Nasal cavity respiratory epithelium epithelial cell of viscerocranial mucosa (primary cell): ENCODE measurements at places on chromosomes 13 and 19. TPM values are rescaled to one million over a fixed set of nuclear protein-coding genes. Genes with fewer than 3 reads are reported as not detected.

The HCST gene
- total RNA-seq, result 0.14 TPM in 1 of 2 replicates, not detected in the other

The FFAR2 gene
- total RNA-seq, result not detected in 2 replicates

The CARD8 gene
- 3.8 and 8.8 TPM in 2 replicates for total RNA-seq

The FBL gene
- total RNA-seq, result 140 and 218 TPM in 2 replicates

The CRB3 gene
- total RNA-seq, result 34.7 and 79.3 TPM in 2 replicates

The ANGPTL4 gene
- total RNA-seq, result 3.4 and 5.9 TPM in 2 replicates

The HIF3A gene
- 0.71 TPM in 1 of 2 replicates, not detected in the other for total RNA-seq

The KBTBD6 gene
- total RNA-seq, result 6.8 and 10.2 TPM in 2 replicates

The PHLDB3 gene
- 20.8 and 31.5 TPM in 2 replicates for total RNA-seq

The C19orf73 gene
- 1.7 and 2.7 TPM in 2 replicates for total RNA-seq

The ZNF160 gene
- total RNA-seq, result 15.4 and 39.6 TPM in 2 replicates

The LGALS14 gene
- total RNA-seq, result not detected in 2 replicates

The ZIC2 gene
- total RNA-seq, result not detected in 2 replicates

The NKG7 gene
- total RNA-seq, result not detected in 2 replicates

The ZIC5 gene
- total RNA-seq, result not detected in 2 replicates

The MATK gene
- under 0.01 and 0.57 TPM in 2 replicates for total RNA-seq

The NXNL1 gene
- not detected in 2 replicates for total RNA-seq

The BRD4 gene
- total RNA-seq, result 12.3 and 37.7 TPM in 2 replicates

The SULT2A1 gene
- total RNA-seq, result not detected in 2 replicates

The ZNF284 gene
- total RNA-seq, result 1.7 and 3.3 TPM in 2 replicates

The PLPPR3 gene
- total RNA-seq, result under 0.01 and 0.28 TPM in 2 replicates

The FAM216B gene
- total RNA-seq, result not detected in 2 replicates

The GPC6 gene
- 0.34 and 20.2 TPM in 2 replicates for total RNA-seq

The B3GNT3 gene
- total RNA-seq, result 9.1 and 12.6 TPM in 2 replicates
